ENCODE measurements at places on chromosomes 1 and 21.

DNA sequence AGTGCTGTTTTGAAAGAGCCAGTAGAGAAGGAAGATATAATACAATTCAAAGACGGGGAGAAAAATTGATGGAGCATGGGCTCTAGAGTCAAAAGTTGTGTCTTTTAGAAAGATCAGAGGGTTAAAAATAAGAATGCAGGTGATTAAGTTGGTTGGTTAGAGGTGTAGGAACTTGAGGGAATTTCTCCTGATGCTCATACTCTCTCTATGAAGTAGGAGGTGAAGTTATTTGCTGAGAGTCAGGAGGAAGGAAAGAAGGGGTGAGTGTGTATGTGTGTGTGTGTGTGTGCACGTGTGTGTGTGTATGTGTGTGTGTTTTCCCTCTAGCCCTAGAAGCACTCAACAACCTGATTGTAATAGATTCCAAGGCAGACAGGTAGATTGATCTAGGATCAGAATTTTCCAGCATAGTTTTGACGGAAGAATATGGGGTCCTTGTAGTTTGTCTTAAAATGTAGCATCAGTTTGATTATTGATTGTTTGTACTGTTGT lies 88.3 kb upstream of the MACF1 start:
- no peak for DNase-seq

DNA sequence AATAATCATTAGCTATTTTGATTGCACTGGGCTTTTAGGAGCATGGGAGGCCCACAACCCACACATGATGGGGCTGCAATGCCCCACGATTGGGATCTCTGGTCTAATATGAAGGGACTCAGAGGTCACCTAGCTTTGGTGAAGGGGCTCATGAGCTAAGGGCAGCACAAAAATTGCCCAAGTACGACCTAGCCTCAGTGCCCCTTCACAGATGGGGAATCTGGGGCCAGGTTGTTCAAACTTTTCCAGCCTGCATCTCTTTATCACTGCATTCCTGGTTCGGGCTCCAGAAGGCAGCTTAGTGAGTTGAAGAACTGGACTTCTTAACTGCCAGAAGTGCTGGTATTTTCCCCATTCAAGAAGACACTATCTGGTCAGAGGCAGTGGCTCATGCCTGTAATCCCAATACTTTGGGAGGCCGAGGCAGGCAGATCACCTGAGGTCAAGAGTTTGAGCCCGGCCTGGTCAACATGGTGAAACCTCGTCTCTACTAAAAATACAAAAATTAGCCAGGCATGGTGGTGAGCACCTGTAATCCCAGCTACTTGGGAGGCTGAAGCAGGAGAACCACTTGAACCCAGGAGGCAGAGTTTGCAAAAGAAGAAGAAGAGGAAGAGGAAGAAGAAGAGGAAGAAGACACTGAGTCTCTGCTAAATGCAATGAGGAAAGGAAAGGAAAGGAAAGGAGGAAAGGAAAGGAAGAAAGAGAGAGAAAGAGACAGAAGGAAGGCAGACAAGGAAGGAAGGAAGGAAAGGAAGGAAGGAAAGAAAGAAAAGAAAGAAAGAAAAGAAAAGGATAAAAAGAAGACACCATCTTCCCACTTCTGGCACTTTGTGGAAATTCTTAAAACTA lies 258.5 kb upstream of the IRF2BP2 start:
- DNase-seq: no peak

GRCh38 chr1:156897078-156897825 lies 3.7 kb downstream of the PEAR1 start:
- no peak for DNase-seq

- DNase-seq: no peak
Observed at GRCh38 chr1:11357276-11357675, 84.3 kb downstream of the UBIAD1 start.

DNA sequence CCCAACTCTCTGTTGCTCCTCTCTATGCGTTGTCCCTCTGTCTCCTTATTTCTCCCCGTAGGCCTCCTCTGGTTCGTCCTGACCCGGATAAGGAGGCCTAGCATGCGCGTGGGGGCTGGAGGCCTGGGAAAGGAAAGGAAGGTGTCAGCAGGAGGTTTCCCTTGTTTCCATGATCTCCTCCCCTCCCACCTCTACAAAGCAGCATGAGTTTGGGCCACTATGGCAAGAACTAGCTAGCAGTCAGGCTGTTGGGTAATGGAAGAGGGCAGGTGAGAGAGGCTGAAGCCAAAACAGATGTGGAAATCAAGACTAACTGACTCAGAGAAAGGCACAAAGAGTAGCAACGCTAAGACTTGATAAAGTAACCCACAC lies 687 bp upstream of the SEMA6C start:
- DNase-seq: no peak

DNA sequence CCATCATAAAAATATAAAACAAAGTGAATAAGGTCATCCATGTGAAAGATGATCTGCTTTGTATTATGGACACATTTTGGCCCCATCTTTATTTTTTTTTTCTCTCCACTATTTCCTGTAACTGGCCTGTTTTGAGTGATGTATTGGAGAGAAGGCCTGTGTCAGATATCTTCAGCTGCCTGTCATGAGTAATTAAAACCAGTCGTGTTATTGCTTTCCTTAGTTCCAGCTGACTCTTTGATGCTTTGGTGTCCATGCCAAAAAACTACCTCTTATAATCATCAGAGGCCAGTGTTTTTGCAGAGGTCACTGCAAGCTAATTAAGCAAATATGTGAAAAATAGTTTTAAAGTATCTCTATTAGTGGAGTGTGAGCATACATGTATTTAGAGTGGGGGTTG lies 29.7 kb downstream of the NTMT2 start:
- no peak for DNase-seq

GRCh38 chr1:26602378-26602959 lies 72.9 kb downstream of the RPS6KA1 start:
- DNase-seq: peak; percentile 57

DNA sequence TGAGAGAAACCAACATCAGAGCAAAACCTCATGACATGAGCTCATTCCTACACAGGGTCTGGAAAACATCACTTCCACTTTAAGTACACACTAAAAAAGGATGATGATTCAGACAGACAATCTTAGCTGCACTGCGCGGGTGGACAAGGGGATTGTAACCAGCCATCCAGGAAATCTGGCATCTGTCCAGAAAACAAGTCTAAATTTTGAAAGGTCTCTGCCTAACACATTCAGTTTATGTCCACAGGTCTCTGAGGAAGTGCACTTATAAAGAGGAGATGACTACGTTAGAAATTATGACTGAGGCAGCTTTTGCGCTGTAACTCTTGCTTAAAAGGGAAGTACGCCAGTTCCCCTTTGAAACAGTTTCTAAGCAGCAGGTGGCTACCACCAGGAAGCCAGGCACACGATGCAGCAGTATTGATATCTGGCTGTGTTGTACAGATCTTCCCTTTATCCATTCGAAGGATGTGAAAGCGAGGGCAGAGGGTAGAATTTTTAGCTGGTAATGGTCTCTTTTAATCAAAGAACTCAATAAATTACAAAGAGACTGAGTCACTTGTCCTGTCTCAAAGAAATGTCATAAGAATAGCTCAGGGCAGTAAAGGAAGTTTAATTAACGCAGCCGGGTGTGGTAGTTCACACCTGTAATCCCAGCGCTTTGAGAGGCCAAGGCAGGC lies 128.0 kb downstream of the SETD4 start:
- no peak for DNase-seq

GRCh38 chr1:231203259-231204057 lies 37.6 kb upstream of the GNPAT start:
- no peak for DNase-seq

GRCh38 chr1:205052690-205053089 lies 9.7 kb downstream of the CNTN2 start:
- no peak for DNase-seq

DNA sequence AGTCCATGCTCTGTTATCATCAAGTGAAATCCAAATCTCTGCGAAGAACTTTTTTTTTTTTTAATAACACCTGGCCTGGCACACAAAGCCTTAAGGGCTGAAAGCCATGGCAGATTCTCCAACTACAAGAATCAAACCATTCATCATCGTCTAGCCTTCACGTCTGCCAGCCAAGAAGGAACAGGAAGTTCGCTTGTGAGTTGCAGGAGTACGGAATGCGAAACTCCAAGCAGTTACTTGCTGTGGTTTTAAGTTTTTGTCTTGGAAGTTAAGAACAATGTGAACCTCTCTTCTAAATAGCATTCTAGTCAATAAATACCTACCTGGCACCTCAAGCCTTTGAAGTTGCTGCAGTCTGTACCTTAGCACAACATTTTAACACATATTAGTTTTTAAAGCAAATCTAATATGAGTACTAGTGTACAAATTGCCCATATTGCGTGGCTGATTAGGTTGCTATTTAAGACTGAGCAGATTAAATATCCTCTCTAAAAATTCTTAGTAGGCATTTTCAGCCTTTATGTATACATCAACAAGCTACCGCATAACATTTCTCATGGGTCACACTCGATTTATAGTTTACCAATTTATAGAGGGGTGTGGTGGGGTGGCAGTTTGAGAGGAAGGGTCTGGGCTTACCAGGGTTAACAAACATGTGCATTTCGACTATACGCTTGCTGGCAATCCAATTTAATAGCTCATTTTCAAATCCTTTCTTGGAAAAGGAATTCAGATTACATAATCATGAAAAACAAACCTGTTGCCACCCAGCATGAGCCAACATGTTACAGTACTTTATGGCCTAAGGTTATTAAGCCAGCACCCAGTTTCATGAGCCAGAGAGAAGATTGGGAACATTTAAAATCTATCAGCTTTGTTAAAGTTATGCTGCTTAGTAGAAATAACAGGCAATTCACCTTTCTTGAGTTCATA lies 22.2 kb upstream of the PTPN14 start:
- no peak for DNase-seq

GRCh38 chr1:219120624-219121544 lies 52.8 kb upstream of the LYPLAL1 start:
- no peak for DNase-seq

DNA sequence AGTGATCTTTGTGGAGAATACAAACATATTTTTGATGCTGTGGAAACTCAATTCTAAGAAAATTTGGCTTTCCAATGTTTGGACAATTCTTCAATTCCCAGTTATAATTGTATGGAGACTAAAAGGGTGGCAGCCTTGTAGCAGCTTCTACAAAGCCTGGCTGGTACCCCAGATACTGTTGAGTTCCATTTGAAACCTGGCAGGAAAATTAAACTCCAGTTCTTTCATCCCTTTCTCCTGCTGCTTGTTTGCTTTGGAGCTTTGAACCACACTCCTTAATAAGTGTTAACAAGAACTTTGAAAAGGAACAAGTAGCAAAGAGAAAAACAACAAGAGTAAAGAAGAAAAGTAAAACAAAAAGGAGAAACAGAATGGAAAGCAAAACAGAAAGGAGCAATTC lies 172.6 kb upstream of the ADAMTS5 start:
- no peak for DNase-seq

DNA sequence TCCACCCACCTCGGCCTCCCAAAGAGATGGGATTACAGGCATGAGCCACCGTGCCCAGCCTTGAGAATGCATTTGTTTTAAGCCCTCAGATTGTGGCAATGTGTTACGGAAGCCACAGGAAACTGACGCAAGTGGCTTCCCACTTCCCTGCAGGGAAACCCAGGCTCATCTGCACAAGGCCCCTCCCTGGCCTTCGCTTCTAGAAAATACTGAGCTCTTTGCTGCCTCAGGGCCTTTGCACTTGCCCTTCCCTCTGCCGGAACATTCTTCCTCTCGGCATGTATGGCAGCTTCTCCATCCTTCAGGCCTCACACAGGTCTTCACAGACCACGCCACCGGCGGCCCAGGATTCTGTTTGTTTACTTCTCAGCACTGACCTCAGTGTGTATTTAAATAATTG lies 137.0 kb upstream of the TMEM51 start:
- DNase-seq: no peak

All from NCI-H1694 (cell line).